B cell (primary cell): ENCODE measurements at places on chromosomes 4 and X. TPM values are rescaled to one million over a fixed set of nuclear protein-coding genes. Genes with fewer than 3 reads are reported as not detected.

- DNase-seq, result no peak
- H3K27me3 ChIP-seq, result no peaks in the 10 kb centered on the region
Observed at GRCh38 chr4:150381609-150382008, 200.3 kb upstream of the MAB21L2 start.

Gene S100G
- total RNA-seq, result not detected in 2 replicates

Gene SHISA3
- not detected in 2 replicates for total RNA-seq

GRCh38 chr4:137748616-137749015 is 216.3 kb upstream of the PCDH18 start:
- H3K27ac ChIP-seq, result no peak overlapping the region
- H3K4me1 ChIP-seq, result no peaks in the 10 kb centered on the region
- DNase-seq, result no peak
- H3K27me3 ChIP-seq, result no peaks in the 10 kb centered on the region

DNA sequence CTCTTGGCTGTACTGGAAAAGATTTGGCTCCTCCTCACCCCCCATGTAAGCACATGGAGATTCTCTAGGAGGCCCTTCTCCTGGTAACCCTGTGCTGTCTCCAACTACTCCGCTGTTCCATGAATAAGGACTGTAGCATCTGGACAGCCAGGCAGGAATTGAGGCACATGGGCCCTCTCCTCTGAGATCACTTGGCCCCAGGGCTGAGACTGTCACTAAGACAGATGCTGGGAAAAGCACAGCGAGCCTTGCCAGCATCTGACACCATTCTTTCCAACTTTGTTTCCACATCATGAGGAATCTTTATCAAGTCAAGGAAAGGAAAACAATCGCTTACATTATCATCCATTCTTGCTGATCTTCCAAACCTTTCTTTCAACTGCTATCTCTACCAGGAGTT is 222.6 kb upstream of the INTU start:
- no peak overlapping the region for H3K4me3 ChIP-seq
- H3K4me1 ChIP-seq, result no peaks in the 10 kb centered on the region
- H3K36me3 ChIP-seq, result no peaks in the 10 kb centered on the region
- H3K27me3 ChIP-seq, result no peaks in the 10 kb centered on the region

DNA sequence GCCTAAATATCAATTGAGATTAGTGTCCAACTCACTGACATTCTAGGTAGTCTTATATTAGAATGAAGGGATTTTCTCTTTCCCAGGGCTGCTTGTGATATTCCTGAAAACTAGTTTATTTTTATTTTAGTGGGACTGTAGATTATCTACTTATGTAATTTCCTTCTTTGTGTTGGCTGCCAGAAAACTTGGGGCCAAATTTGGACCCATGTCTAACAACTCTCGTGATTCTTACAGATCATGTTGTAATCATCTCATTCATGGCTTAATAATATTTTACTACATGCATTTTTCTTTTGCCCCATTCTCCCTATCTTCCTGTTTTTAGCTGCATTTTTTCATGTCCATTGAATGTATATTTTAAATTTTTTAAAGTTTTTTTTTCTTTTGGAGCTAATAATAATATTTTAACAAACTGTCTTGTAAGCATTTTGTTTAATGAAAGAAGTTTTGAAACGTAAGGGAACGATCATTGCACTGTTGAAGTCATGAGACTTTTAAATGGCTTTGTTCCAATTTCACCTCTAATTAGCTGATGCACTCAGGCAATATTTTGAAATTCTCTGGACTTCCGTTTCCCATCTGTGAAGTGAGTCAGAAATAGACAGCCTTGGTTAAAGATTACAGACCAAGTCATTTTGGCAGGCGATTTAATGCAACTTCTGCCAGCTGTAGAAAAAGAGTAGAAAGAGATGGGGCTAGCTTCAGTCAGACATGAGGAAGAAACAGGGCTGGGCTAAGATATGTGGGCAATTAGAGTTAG is 14.3 kb upstream of the TDO2 start:
- H3K27me3 ChIP-seq, result no peaks in the 10 kb centered on the region
- no peak overlapping the region for H3K4me3 ChIP-seq
- no peaks in the 10 kb centered on the region for H3K4me1 ChIP-seq

DNA sequence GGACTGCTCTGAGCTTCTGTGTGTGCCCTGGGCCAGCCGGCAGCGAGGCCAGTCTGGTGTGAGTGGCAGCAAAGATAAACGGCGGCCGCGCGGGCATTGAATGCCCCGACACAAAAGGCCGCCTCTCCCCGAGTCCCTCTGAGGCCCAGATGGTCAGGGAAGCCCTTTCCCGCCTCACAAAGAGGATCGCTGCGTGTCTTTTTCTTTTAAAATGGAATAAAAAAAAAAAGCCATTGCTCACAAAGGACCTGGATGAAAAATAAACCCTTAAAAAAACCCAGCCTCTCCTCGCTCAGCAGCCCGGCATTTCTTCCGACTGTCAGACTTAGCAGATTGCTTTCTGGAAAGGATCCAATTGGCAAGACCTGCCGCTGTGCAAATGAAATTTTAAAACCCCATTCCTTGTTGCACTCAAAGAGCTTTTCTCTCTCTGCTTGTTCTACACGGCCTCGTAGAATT is 578.7 kb downstream of the BCOR start:
- H3K36me3 ChIP-seq, result no peaks in the 10 kb centered on the region
- no peak overlapping the region for H3K4me3 ChIP-seq
- H3K27me3 ChIP-seq, result no peaks in the 10 kb centered on the region
- no peaks in the 10 kb centered on the region for H3K4me1 ChIP-seq

Gene TAF7L
- total RNA-seq, result not detected in 2 replicates

Gene GASK1B
- total RNA-seq, result 0.07 and 0.39 TPM in 2 replicates

Gene ESX1
- not detected in 2 replicates for total RNA-seq

- H3K4me3 ChIP-seq, result no peak overlapping the region
- no peaks in the 10 kb centered on the region for H3K36me3 ChIP-seq
- DNase-seq, result no peak
- no peaks in the 10 kb centered on the region for H3K27me3 ChIP-seq
Observed at GRCh38 chr4:37486166-37486565, 200.0 kb downstream of the RELL1 start.

GRCh38 chrX:35076061-35076460 is 133.5 kb downstream of the FAM47B start:
- H3K4me1 ChIP-seq, result no peaks in the 10 kb centered on the region
- H3K36me3 ChIP-seq, result no peaks in the 10 kb centered on the region
- no peak for DNase-seq
- H3K27ac ChIP-seq, result no peak overlapping the region
- no peaks in the 10 kb centered on the region for H3K27me3 ChIP-seq
- H3K4me3 ChIP-seq, result no peak overlapping the region

- no peaks in the 10 kb centered on the region for H3K36me3 ChIP-seq
- H3K27me3 ChIP-seq, result no peaks in the 10 kb centered on the region
- H3K4me1 ChIP-seq, result peaks cover 30% of the 10 kb centered on the region
- no peak overlapping the region for H3K4me3 ChIP-seq
Observed at GRCh38 chrX:41184312-41184711, 99.1 kb downstream of the USP9X start.

GRCh38 chr4:15003401-15003890 is 1.2 kb downstream of the CPEB2 start:
- peak overlapping the region; percentile 98 for H3K4me3 ChIP-seq
- H3K4me1 ChIP-seq, result peaks cover 10% of the 10 kb centered on the region
- H3K27ac ChIP-seq, result peak overlapping the region; percentile 100
- no peaks in the 10 kb centered on the region for H3K27me3 ChIP-seq
- DNase-seq, result peak; percentile 81
- H3K36me3 ChIP-seq, result peaks cover 4% of the 10 kb centered on the region

DNA sequence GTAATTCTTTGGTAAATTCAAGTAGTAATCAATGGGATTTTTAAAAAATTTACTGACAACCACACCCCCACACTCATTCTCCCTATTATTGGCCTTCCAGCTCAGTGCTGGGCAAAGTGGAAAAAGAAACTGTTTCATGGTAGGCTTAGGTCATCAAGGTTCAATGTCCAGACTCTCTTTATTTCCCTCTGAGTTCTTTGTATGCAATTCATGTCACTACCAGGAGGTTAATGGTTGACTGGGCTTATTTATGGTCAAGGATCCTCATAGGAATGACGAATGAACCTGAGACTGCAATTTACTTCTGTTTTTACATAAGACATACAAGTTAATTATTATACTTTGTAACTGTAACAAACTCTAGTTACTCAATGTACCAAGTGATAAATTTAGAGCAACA is 403.2 kb downstream of the KLHL13 start:
- no peak overlapping the region for H3K27ac ChIP-seq
- H3K36me3 ChIP-seq, result no peaks in the 10 kb centered on the region
- no peaks in the 10 kb centered on the region for H3K4me1 ChIP-seq
- H3K27me3 ChIP-seq, result no peaks in the 10 kb centered on the region
- DNase-seq, result no peak
- H3K4me3 ChIP-seq, result no peak overlapping the region

DNA sequence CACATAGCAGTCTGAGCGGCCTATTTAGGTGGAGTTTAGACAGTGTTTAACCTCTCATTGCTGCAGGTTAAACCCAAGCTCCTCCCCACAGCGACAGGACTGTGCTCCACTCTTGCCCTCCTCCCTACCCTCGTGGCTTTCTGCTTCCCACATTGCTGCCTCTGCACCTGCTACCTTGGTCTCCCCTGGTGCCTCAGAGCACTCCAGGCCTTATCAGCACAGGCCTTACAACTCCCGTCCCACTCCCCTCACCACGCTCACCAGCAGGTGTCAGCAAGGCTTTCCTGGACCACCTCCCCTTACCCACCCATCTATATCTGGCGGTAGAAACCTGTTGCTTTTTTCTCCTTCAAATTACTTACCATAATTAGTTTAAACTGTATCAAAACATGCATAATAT is 18.6 kb downstream of the HELT start:
- peaks cover 5% of the 10 kb centered on the region for H3K27me3 ChIP-seq
- no peaks in the 10 kb centered on the region for H3K36me3 ChIP-seq
- H3K4me1 ChIP-seq, result no peaks in the 10 kb centered on the region

- H3K4me1 ChIP-seq, result peaks cover 3% of the 10 kb centered on the region
- no peaks in the 10 kb centered on the region for H3K36me3 ChIP-seq
- no peaks in the 10 kb centered on the region for H3K27me3 ChIP-seq
- no peak overlapping the region for H3K27ac ChIP-seq
- H3K4me3 ChIP-seq, result no peak overlapping the region
- no peak for DNase-seq
Observed at GRCh38 chrX:78573630-78574029, 85.5 kb downstream of the RTL3 start.

DNA sequence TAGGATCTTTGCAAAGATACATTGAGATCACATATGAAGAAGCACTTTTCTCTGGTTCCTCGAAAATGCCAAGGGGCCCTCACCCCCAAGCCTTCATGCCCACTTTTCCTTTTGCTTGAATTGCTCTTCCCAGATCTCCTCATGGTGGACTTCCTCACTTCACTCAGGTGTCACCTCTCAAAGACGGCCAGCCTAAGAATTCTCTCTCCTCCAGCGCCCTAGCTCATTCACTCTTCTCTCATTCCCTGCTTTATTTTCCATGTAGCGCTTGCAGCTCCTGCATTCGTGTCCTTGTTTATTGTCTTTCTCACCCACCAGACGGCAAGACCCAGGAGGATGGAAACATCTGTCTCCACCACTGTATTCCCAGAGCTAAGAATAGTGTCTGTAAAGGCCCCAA is 32.9 kb downstream of the CCKAR start:
- no peaks in the 10 kb centered on the region for H3K27me3 ChIP-seq
- DNase-seq, result no peak
- peaks cover 3% of the 10 kb centered on the region for H3K4me1 ChIP-seq
- H3K4me3 ChIP-seq, result no peak overlapping the region
- H3K27ac ChIP-seq, result no peak overlapping the region
- no peaks in the 10 kb centered on the region for H3K36me3 ChIP-seq

- H3K27ac ChIP-seq, result no peak overlapping the region
- no peak overlapping the region for H3K4me3 ChIP-seq
- H3K4me1 ChIP-seq, result no peaks in the 10 kb centered on the region
- DNase-seq, result no peak
Observed at GRCh38 chr4:79050541-79050880, 111.3 kb upstream of the PAQR3 start.

- DNase-seq, result no peak
- H3K27ac ChIP-seq, result no peak overlapping the region
- H3K4me3 ChIP-seq, result no peak overlapping the region
- no peaks in the 10 kb centered on the region for H3K27me3 ChIP-seq
Observed at GRCh38 chr4:117549524-117549923, 464.1 kb upstream of the TRAM1L1 start.

GRCh38 chrX:53321943-53322497 is 40.6 kb upstream of the IQSEC2 start:
- no peak for DNase-seq
- H3K4me1 ChIP-seq, result peaks cover 38% of the 10 kb centered on the region
- no peaks in the 10 kb centered on the region for H3K36me3 ChIP-seq
- H3K27me3 ChIP-seq, result peaks cover 30% of the 10 kb centered on the region
- no peak overlapping the region for H3K4me3 ChIP-seq
